ENCODE measurements at places on chromosomes 2 and 18.

DNA sequence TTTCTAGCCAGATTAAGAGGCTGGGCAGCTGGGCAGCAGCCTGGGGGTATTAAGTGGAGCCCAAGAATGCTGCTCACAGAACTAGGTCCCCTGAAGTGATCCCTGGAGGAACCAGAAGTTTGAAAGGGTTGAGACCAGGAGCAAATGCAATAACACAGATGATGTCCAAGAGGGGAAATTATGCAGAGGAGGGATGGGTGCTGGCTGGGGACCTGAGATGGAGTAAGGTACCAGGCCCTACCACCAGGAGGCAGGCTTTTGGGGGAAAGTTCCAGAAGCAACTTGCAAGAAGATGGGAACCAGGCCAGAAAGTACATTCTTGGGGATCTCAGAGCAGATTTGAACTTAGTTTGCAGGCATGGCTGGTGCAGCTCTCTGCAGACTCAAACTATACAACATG, 175.1 kb downstream of the NCK2 start:
- no peak for DNase-seq

GRCh38 chr2:77046339-77046738, 475.8 kb downstream of the LRRTM4 start:
- no peak for DNase-seq

GRCh38 chr2:168901003-168901402, at the start of gene G6PC2:
TSS of gene G6PC2 (plus strand) at chr2:168901291. CDS start at chr2:168901332, 41 bp downstream.
- DNase-seq = no peak

GRCh38 chr2:72926811-72927465, 9.6 kb downstream of the EMX1 start:
- DNase-seq = no peak

DNA sequence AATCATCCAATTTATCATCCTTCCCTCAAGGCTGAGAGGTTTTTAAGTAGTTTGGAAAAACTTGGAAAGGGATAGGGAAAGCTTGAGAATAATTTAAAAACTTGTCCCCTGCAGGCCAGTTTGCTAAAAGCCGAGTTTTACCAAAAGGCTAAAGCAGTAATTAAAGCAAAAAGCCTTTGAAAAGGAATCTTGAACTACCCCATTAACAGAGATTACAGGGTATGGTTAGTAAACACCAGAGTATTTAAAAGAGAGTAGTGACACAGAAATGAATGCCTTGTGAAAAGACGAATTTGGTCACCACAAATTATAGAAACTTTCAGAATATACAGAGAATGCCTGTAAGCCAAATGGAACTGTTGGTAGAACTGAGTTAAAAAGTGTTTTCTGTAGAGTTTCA, 85.0 kb downstream of the FMNL2 start:
- DNase-seq = no peak
